ENCODE measurements at places on chromosomes 7 and 10. TPM values are rescaled to one million over a fixed set of nuclear protein-coding genes. Genes with fewer than 3 reads are reported as not detected.

Gene MAGI2
- 0.45 TPM for total RNA-seq

Gene ELFN1
- total RNA-seq: 0.49 TPM

Gene NUDT5
- total RNA-seq: 147 TPM

Gene TAC1
- not detected for total RNA-seq

Gene ACBD7
- total RNA-seq: 0.85 TPM

Gene CXCL12
- 0.19 TPM for total RNA-seq

Gene PDGFA
- total RNA-seq: 35.6 TPM

Gene FKBP6
- total RNA-seq: not detected

Gene AOAH
- 0.13 TPM for total RNA-seq

Gene ADCY1
- 2.5 TPM for total RNA-seq

Gene GNAT3
- total RNA-seq: not detected

Gene BAIAP2L1
- 56.3 TPM for total RNA-seq

Gene EMX2
- total RNA-seq: not detected

Gene SYNPO2L
- not detected for total RNA-seq

Gene PLA2G12B
- total RNA-seq: not detected

Gene OR2A12
- total RNA-seq: not detected

Gene EPDR1
- total RNA-seq: 81.3 TPM

Gene CDH23
- 2.2 TPM for total RNA-seq

Gene H2BK1
- not detected for total RNA-seq

Gene CALCR
- total RNA-seq: not detected

Gene ORC5
- 30.1 TPM for total RNA-seq

Gene PLEKHS1
- not detected for total RNA-seq

Measured in A549 treated with DMSO at 1 μM for 4 hours (cell line).